Activated T-helper 1 cell treated with anti-CD3 and anti-CD28 coated beads, Interleukin-12 subunit alpha, Interleukin-12 subunit beta, Interleukin-2, Interleukin-4 antibody, amounts not matched to agents 30 ng/mL and 10 ng/mL and 1 ng/mL, durations not matched to agents 14 hours and 24 hours and 36 hours (primary cell): ENCODE measurements at places on chromosomes 2 and 18.

DNA sequence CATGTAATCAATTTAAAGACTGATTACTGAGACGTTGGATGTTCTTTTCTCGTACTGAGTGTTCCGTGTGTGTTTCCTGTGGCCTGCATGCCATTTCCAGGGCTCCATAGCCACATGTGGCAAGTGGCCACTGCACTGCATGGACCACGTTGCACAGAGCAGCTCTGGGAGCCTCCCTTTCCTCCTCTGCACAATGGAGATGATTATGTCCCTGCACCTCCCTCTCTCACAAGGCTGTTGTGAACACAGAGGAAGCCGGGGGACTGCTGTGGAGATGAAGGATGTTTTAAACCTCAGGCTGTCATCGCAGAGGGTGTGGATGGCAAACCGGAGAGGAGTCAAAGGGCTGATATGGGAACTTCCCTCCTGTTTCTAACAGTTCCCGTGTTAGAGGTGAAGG lies 87.7 kb downstream of the TGOLN2 start:
- DNase-seq: no peak

DNA sequence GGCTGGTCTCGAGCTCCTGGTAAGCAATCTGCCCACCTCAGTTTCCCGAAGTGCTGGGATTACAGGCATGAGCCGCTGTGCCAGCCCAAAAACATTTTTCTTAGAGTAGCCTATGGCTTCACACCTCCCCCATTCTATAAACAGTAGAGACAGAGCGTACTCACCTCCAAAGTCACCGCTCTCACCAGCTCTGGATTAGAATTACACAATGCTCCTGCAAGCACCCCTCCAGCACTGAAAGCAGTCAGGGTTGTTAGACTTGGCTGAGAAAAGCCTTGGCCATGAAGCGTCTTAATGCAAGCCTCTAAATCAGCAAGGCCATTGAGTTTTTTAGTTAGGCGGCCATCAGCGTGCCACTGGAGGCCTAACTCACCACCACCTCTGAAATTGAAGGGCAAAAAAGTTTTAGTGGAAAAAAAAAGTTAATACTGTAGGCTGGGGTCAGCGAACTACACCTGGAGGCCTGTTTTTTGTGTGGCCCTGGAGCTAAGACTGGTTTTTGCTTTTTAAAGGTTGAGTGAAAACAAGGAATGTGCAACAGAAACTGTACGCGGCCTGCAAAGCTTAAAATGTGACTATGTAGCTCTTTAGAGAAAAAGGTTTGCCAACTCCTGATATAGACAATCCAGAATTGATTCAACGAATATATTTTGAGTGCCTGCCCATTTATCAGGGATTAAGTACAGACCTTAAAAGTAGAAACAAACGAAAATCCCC lies 34.6 kb downstream of the PREPL start:
- DNase-seq: no peak

GRCh38 chr2:215466097-215466909 lies 30.4 kb upstream of the FN1 start:
- no peak for DNase-seq

GRCh38 chr2:23492337-23492675 lies 107.3 kb downstream of the KLHL29 start:
- DNase-seq: no peak

- DNase-seq: no peak
Measured at GRCh38 chr2:145197944-145198343, 678.0 kb upstream of the ZEB2 start.
